AG10803 (cell line): ENCODE measurements at places on chromosomes 7 and 10.

- DNase-seq, result no peak
These were observed 187.8 kb downstream of the SDK1 start for GRCh38 chr7:3488829-3489228.

DNA sequence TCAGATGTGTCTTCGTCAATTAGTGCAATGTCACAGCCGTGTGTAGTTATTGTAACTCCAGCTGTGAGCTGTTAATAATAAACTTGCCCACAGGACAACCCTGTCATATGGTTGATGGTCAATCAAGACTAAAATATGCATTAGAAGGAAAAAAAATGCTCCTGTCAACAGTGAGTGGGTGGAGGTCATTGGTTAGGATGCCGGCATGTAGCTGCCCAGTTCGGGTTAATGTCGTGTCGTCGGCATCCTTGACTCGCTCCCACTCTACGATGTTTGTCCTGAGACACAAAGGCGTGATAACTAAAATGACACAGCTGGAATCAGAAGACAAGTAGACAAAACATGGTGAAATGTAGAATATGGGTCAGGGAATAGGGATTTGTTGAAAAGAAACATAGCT is 442.8 kb upstream of the NPVF start:
- no peak for DNase-seq

DNA sequence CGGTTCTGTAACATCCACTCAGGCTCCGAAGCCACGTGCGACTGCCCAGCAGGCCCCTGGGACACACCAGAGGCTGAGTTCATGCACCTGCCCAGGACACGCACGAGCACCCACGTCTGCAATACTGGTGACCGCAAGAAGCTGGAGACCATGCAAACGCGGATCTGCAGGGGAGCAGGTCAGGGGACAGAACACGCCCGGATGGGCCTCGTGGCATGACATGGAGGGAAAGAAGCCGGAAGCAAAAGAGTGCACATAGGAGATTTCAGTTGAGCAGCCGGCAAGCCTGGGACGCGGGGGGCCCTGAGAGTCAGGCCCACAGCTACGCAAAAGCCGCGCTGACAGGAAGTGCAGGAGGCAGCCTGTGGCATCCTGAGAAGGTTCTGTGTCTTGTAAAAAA is 73.7 kb downstream of the FOXL3 start:
- DNase-seq, result no peak

- no peak for DNase-seq
These were observed 112.6 kb downstream of the AOAH start for GRCh38 chr7:36611703-36612102.

DNA sequence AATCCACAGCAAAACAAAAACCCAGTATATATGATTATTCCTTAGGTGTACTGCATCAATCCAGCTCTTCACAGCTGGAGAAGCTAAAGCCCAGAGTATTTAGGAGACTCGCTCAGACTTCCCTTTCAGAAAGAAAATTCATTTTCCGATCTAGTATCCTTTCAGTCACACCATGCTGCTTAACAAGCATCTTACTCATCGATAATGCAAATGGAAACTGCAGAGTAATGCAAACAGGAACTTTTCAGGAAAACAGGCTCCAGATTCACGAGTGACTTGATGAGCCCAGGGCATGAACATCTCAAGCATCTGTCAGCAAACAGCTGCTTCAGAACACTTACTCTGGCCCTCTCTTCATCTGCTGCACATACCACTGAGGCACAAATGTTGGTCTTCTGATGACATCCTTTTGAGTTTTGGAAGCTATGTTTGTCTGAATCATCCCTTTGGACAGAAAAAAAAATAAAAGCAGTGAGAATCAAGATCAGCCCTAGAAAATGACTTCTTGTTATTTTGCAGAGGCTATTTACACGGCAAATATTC is 24.9 kb upstream of the ZC3HAV1L start:
- peak; percentile 57 for DNase-seq

DNA sequence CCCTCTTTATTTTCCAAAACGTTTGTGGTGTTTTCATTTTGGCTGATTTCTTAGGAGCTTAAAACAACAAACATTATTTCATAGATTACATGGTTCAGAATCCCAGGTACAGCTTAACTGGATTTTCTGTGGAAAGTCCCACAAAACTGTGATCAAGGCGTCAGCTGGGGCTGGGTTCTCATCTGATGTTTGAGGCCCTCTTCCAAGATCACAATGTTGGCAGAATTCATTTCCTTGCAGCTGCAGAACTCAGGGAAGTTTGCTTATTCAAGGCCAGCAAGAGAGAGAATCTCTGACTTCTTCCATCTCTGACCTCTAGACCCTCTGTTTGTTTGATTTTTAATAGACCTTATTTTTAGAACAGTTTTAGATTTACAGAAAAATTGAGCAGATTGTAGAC is 108.4 kb upstream of the AGK start:
- no peak for DNase-seq

- DNase-seq, result peak; percentile 26
These were observed 247.6 kb downstream of the AUTS2 start for GRCh38 chr7:69845721-69846495.

DNA sequence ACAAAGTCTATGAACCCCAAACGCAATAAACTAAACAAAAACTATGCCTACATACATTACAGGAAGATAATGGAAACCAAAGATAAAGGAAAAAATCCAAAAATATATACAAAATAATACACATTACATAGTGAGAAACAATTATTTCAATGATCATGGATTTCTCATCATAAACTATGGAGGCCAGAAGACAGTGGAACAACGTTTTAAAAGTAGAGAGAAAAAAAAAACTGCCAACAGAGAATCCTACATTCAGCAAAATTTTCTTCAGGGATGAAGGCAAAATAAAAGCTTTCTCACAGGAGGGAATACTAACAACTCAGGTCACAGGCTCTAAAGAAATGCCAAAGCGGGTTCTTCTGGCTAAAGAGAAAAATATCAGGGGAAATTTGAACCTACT is 42.9 kb upstream of the FAM13C start:
- DNase-seq, result no peak

- DNase-seq, result peak; percentile 73
These were observed 297.3 kb upstream of the LYZL1 start for GRCh38 chr10:28991333-28992270.

DNA sequence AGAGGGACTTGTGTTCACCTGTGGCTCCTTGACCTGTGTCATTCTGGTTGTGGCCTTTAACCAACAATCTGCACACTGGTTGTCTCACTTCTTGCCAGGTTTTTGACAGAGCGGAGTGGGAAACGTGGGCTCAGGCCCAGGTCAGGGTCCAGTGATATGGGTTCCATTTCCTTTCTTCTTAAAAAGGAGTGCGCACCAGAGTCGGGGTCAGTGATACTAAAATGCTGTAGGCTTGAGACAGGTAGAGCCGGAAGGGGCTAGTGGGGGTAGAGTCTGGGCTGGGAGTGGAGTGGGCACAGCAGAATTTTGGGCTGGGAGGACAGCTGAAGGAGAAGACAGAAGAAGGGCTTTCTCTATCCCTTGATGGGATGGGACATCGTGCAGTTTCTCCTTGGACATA is 61.2 kb downstream of the SH2D4B start:
- no peak for DNase-seq

GRCh38 chr10:108490944-108491343 is 1326.4 kb upstream of the SORCS1 start:
- DNase-seq, result peak; percentile 19

DNA sequence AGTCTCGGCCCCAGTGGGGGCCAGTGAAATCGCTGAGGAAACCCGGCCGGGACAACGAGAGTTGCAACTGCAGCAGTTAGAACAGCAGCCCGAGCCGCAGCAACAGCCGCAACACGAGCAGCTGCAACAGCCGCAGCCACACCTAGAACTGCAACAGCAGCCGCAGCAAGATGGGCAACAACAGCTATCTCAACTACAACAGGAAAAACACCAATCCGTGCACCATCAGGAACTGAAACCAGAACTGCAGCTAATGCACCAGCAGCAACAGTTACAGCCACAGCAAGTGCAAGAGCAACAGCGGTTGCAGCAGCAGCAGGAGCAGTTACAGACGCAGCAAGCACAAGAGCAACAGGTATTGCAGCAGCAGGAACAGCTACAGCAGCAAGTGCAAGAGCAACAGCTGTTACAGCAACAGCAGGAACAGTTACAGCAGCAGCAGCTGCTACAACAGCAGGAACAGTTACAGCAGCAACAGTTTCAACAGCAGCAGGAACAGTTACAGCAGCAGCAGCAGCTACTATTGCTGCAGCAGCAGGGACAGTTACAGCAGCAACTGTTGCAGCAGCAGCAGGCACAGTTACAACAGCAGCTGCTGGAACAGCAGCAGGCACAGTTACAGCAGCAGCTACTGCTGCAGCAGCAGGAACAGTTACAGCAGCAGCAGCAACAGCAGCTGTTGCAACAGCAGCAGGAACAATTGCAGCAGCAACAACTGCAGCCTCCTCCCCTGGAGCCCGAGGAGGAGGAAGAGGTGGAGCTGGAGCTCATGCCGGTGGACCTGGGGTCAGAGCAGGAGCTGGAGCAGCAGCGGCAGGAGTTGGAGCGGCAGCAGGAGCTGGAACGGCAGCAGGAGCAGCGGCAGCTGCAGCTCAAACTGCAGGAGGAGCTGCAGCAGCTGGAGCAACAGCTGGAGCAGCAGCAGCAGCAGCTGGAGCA is 6.1 kb downstream of the ZNF853 start:
- DNase-seq, result no peak

- DNase-seq, result no peak
These were observed 132.1 kb upstream of the CDK6 start for GRCh38 chr7:92968502-92968901.

DNA sequence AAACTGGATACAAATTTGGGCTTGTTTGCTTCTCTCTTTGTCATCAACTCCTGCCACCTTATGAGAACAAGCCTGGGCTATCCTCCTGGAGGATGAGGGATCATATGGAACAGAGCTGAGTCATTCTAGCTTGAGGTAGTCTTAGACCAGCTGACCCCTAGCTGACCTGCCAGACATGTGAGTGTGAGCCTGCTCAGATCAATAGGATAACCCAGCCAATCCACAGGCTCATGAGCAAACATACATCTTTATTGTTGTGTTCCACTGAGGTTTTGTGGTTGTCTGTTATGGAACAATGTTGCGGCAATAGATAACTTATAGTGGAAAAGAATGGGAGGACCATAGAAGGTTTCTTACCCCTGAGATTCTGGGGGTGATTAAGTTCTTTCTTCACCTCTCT is 54.5 kb upstream of the FAM180A start:
- DNase-seq, result no peak

DNA sequence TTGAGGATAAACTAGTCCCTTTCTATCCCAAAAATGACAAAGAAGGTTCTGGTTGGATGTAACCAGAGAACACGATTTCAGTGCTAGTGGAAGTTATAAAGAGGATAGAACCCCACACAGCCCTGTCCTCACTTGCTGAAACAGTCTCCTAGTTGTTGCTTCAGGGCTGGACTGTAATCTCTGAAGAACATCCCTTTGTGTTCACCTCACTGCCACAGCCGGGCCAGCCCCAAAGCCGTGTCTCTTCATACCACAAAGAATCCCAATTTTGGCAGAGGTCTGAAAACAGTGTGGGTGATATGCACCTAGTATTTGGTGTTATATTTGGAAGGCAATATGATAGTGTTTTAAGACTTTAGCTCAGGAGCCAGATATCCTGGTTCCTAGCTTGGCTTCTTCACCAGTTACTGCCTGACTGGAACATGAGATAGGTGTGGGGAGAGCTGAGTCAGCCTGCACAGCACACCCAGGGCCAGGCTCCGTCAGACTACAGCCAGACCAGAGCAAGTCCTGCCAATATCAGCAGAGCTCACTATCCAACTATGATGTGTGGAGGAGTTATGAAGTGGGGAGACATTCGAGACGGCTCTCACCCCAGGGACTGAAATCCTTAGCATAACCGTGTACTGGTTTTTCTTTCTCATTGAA is 21.2 kb downstream of the CYP3A4 start:
- DNase-seq, result peak; percentile 25

DNA sequence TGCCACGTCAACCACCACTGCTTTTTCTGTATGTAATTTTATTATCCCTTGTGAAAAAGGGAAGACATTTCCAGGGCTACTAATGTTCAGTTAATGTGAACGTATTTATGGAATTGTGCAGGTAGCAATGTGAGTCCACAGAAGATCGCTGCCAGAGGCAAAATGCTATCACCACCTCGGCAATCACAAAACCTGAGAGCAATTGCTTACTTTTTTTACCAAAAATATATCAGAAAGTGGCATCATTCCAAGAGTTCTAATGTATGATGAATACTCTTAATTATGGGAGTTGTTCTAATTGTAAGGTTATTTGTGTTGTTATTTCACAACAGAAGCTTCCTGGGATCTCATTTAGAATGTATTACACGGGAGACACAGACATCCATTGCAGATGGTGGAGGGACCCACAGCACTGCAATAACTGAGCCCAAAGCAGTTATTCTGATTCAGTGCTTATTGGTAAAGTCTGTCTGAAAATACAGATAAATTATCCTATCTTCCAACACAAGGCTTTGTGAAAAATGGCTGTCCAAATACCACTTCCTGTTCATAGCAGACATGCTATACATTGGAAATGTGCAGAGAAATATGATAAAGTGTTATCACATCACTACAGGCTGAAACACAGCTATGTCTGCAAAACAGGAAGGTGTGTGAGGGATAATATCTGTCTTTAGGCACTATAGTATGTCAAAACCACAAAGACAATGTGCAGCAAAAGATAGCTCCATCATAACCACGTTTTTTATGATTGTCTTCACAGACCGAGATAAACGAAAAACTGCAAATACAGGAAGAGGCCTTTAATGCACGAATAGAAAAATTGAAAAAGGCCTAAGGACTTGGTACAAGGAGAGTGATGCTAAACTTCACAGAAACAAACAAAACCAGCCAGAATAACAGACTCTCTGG is 102.7 kb downstream of the CABCOCO1 start:
- no peak for DNase-seq

GRCh38 chr7:158191671-158192070 is 396.0 kb downstream of the PTPRN2 start:
- DNase-seq, result no peak

GRCh38 chr7:51046482-51046881 is 263.8 kb upstream of the GRB10 start:
- no peak for DNase-seq

DNA sequence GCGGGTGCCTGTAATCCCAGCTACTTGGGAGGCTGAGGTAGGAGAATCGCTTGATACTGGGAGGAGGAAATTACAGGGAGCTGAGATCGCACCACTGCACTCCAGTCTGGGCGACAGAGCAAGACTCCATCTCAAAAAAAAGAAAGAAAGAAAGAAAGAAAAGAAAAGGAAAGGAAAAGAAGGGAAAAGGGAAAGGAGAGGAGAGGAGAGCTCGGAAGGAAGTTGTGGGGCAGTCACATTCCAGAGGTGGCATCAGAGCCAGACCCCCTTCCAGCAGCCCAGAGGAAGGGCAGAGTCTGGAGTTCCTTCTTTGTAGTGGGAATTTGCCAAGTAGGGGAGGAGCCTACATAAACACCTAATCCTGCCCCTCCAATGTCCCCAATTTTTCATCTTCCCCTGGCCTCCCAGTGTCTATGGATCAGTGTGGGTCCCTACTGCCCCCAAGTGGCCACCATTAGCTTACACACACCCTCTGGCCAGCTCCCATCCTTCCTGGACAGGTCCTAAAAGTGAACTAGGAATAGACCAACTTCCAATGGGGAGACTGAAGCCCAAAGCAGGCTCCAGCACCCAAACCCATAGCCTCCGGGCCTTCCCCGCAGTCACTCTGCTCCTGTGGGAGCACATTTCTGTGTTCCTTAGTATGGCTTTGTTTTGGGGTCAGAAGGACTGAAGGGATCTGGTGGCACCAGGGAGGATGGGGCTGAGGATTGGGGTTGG is 39.6 kb upstream of the HSPB1 start:
- peak; percentile 48 for DNase-seq
